ENCODE measurements at places on chromosomes 4 and X.

DNA sequence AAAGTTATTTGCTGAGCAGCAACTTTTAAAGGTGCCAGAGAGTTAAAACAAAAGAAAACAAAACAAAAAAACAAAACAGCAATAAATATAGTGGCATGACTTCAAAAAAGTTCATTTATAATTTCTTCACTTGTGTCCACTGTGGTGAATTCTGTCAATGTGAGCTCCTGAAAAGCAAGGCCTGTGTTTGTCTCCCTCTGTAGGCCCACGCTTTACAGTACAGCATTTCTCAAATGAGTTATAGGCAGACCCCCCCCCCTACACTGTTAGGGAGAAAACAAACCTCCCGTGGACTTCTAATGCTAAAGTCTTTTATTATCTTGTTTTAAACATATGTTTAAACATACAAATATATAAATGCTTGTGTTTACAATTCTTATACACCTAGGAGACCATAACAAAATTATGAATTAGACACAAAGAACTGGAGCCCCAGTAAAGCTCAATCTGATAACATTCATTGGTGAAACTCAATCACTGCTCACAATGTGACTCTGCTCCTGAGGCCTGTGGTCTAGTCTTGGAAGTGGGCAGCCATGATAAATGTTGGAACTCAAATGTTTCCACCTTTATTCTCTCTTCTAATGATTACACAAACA is 47.0 kb upstream of the SCOC start:
- DNase-seq, result no peak

DNA sequence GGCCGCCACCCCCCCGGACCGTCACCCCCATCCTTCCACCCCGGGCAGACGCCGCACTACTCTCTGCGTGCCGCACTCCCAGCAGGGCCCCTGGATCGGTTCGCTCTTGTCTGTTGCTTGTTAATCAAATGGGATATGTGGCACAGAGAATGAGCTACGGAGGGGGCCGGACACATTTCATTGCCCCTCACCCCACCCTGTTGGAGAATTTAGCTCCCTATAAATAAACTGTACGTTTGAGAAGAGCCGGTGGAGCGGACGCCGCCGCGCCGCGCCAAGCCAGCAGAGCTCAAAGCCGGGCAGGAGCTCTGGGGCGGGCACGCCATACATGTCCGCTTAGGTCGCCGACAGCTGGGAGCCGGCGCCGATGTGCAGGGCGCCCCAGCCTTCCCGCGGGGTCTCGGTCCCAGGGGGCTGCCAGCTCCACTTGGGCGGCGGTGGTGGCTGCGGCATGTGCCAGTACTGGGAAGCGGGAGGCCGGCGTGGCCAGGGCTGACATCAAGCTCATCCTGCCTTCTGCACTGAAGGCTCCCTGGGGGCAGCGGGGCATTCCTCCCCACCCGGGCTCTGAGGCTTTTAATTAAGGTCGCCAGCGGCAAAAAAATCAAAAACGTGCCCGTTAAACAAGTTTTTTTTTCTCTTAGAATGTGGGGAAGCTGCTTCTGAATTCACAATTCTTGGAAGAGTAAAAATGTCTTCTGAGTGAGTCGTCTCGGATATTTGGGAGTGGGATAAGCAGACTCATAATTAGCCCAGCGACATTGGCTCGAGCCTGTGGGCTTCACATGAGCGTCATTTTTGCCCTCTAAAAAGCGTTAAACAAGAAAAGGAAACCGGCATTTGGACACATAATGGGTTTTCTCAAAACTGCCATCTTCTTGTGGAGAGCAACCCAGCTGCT is 1.1 kb upstream of the PCDH19 start:
- no peak for DNase-seq

- no peak for DNase-seq
Observed at GRCh38 chrX:5449323-5449722, 779.3 kb downstream of the NLGN4X start.

- DNase-seq, result no peak
Observed at GRCh38 chr4:168695288-168695687, 198.4 kb downstream of the PALLD start.

GRCh38 chr4:121551881-121552280 is 144.9 kb downstream of the ANXA5 start:
- no peak for DNase-seq

GRCh38 chrX:13693341-13693961 is 4.5 kb downstream of the RAB9A start:
- DNase-seq, result no peak
